ENCODE measurements at places on chromosomes 2 and 18.

DNA sequence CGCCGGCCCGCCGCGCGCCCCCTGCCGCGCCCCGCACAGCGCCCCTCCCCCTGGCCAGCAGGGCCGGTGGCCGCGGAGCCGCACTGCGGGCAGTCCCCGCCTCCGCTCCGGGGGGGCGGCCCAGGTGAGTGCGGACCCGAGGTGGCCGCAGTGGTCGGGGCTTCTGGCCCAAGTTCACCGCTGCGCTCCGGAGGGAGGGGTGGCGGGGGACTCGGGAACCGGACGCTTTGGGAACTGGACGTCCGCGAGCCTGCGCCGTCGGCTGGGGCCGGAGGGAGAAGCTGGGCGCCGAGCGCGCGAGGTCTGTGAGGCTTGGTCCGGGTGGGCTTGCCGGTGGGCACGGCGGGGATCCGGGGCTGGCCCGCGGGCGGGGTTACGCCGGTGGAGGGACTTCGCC is 591 bp upstream of the LDLRAD4 start:
- DNase-seq = no peak

DNA sequence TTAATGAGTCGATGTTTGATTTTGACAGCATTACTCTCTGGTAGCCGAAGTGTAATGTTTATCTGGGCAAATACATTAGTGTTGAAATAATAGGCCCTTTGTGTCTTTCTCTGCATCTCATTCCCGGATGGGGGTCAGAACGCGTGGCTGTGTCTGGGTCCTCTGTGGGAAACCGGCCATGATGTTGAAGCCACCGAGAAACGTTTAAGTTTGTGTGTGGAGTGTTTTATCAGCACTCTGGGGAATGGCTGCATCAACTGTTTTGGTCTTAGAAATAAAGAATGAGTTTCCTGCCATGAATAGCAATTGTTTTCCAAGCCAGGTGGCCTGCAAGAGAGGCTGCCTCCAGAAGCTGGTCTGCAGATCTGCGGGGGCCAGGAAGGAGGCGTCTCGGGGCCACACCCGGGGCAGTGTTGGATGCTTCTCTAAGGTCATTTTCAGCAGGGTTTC is 69.7 kb downstream of the RNF144A start:
- DNase-seq = no peak

DNA sequence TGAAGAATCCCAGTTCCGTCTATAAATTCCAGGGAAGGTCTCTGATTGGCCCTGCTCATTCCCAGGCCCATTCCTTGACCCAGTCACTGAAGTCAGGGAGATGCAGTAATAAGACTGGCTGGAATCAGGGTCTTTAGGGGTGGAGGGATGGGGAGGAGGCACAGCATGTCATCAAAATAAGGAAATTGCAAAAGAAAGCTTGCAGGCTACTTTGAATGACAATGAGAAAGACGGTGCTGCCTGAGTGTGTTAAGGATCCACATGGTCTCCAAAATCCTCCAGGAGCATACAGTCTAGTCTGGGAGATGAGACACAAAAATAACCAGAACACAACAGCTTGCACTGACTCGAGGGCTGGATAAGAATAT is 2.0 kb upstream of the DES start:
- no peak for DNase-seq

DNA sequence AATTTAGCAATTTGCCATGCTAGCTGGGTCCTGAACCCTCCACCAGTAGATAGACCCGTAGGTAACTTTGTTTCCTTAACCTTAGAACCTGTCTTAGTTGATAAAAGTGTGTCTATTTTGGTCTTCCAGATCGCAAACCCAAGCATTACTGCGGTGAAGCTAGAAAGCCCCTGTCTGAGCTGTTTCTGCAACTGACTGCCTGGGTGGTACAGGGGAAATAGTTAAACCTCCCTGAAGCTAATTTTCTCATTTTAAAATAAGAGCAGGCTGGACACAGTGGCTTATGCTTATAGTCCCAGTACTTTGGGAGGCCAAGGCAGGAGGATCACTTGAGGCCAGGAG is 101.7 kb upstream of the MSH2 start:
- DNase-seq = no peak

DNA sequence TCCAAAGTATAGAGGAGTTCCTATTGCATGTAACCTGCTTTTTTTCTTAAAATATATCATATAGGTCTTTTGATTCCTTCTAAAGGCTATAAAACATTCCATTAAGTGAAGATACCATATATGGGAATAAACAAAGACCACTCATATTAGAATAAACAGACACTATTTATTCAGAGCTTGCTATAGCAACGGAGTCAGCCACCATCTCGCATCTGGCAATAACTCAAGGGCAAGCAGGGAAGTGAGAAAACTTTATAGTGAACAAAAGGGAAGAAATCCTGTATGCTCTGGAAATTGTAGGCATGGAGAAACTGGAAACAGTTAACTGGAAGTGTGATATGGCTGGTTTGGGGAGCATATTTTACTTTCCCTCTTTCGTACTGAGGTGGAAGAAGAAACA is 301.9 kb downstream of the PTH2R start:
- DNase-seq = no peak

GRCh38 chr2:41084321-41084720 is 632.4 kb upstream of the SLC8A1 start:
- no peak for DNase-seq

DNA sequence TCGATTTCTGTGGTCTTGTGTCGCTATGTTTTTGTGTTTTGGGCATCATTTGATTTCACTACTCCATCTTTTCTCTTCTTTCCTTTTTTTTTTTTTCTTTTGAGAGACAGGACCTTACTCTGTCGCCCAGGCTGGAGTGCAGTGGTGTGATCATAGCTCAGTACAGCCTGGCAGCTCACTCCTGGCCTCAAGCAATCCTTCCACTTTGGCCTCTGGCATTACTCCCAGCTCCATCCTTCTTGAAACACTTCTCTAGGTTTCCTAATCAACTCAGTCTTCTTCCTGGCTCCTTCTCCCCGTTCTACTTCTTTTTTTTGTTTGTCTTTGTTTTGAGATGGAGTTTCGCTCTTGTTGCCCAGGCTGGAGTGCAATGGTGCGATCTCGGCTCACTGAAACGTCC is 26.5 kb downstream of the TCF23 start:
- peak; percentile 20 for DNase-seq

DNA sequence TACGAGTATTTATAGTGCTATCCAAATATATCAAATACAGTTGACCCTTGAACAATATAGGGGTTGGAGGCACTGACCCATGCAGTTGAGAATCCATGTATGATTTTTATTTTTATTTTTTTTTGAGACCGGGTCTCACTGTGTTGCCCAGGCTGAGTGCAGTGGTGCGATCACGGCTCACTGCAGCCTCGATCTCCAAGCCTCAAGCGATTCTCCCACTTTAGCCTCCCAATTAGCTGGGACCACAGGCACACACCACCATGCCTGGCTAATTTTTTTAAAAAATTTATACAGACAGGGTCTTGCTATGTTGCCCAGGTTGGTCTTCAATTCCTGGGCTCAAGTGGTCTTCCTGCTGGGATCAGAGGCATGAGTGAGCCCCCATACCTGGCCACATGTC is 70.6 kb downstream of the GORASP2 start:
- DNase-seq = no peak

- no peak for DNase-seq
Observed at GRCh38 chr2:5756272-5756671, 64.1 kb downstream of the SOX11 start.

DNA sequence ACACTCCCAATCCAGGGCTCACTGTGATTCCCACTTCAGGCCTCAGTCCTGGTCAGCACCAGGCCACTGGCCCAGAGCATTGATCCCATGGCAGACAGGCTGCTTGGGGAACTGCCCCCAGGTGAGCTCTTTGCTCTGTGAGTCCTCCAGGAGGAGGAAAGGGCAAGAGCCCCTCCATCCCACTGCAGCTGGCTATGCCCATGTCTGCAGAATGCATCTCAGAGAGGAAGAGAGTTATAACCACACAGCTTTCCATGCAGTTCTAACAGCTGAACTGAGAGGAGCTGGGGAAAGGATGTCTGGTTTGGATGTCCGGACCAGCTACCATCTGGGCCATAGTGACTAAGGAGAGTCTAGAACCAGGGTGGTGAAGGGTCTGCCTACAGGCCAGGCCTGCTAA is 230.3 kb downstream of the DYSF start:
- no peak for DNase-seq

GRCh38 chr2:47310801-47311560 is 92.0 kb upstream of the MSH2 start:
- no peak for DNase-seq

DNA sequence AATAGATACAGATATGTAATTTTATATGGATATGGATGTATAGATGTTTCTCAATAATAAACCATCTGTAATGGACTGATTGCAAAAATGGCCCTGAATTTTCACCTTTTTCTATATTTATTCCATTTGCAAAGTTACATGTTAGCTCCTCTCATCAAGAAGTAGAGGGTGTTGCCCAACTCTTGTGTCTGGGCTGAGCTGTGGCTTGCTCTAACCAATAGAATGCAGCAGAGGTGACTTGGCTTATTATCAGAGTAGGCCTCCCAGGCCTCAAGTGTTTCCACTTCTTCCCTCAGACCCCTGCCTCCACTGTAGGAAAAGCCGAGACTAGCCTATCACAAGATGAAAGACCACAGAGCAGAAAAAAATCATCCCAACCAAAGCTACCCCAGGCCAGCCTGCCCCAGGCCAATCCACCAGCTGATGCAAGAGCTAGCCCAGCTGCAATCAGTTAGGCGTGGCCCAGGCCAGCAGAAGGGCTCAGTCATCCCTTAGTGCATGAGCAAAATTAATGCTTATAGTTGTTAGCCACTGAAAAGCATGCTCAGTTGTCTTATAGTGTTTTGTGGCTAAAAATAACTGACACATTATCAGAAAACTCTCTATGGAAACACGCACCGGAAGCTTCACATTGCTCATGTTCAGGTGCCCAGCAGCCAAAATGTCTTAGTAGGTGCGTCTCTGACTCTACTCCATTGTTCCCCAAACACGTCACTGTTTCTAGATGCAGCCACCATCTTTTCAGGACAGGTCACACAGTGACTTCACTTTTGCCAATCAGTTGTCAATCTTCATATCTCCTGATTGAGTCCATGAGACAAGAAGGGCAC is 464.0 kb downstream of the FBXO15 start:
- DNase-seq = no peak

- peak; percentile 47 for DNase-seq
Observed at GRCh38 chr2:38685116-38685735, 19.3 kb downstream of the GALM start.

DNA sequence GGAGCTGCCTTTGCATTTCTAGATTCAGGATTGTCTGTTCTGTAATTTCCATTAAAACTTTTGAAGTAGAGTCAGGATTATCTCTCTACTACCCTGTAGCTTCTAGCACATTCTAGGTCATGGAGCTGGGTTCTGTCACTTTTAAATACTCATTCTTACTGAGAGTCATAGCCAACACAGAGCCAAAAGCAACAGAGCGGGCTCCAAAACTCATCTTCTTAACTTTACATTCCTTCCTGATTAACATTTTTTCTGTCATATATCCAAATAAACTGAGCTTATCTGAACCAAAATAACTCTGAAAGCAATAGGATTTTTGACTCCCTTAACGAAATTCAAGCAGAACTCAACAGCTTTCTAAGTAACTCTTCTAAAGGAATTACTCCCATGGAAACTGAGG is 12.9 kb downstream of the PREPL start:
- DNase-seq = peak; percentile 65

DNA sequence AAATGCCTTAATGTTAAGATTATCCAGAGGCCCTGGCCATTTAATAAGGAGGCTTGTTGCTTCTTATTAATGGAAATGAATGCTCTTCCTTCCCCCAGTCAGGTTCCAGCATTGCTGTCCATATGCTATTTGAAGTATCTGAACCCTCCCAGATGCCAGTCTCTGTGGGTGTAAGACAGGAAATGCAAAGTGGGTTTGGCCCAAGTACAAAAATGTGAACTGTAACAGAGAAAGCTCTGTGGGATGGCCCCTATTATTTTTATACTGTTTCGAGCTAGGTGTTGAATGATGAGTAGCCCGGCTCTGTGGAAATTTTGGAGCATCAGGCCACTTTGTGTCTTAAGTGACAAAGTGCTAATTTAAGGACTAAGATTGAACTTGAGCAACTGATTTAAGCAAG is 141.0 kb downstream of the UXS1 start:
- DNase-seq = peak; percentile 68

DNA sequence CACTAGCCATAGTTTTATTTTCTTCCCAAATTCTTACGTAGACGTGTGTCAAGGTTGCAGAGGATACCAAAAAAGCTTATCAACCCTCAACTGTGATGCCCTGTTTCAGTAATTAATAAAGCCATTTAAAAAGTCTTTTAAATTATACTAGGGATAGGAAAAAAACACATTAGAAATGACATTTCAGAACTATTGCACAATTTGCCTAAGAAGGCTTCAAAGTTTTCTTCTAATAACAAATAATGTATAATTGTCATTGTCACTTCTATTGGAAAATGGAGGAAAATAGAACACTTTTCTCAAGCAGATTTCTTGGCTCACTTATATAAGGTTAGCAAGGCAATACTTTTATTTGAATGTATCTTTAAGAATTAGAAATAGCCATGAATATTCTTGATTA is 253.8 kb downstream of the ARHGAP15 start:
- no peak for DNase-seq

DNA sequence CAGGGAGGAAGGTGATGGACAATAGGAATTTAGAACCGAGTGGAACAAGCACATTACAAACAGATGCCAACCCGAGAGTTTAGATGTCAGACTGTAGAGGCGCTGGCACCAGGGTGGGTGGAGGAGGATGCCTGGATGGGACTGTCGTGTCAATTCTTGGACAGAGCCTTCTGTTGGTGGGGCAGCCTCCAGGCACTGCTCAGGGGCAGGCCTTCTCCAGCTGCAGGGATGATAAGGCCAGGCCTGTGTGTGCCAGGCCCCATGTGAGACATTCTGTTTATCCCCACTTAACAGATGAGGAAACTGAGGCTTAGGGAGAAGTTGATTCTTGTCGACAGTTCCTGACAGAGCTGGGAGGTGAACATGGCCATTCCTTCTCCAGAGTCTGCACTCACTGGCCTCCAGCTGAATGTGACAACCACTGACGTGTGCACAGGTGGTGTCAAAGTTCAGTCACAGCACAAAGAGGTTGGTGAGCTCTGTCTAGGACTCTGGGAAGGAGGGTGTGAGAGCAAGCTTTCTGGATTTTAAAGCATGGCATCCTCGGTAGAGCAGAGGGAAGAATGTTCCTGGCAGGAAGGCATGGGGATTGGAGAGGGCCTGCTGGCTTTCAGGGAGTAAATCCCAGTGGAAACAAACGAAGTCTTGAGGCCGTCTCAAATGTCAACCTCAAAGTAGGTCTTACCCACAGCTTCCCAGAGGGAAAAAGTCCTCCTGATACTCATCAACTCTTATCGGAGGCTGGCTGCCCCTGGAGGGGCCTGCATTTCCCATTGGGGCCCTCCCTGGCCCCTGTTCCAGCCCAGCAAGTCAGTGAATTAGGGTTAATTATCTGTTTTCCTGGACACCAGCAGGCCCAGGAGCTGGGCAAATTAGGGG is 52.4 kb downstream of the GLI2 start:
- DNase-seq = no peak

DNA sequence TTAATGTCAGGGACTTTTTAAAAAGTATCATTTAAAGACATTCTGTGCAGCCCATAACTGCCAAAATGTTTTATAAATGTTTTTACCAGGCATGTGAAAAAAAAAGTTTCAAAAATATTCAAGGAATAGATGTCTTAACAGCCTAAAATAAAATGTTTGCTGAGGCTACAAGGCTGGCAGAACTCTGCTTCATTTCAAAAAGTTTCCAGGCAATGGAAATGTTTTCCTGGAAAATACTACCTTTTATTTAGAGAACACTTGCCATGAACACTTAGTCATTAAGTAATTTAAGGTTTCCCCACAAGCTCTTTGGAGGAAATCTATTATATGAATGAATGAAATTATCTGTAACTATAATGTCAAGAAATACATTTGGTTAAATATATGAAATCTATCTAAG is 68.8 kb downstream of the THADA start:
- no peak for DNase-seq

GRCh38 chr2:241947401-241947800 is 77.9 kb downstream of the RTP5 start:
- no peak for DNase-seq
